ENCODE measurements at places on chromosomes 16 and 17.

- no peak for DNase-seq
These were observed 18.5 kb upstream of the CDH15 start for GRCh38 chr16:89152831-89153700.

DNA sequence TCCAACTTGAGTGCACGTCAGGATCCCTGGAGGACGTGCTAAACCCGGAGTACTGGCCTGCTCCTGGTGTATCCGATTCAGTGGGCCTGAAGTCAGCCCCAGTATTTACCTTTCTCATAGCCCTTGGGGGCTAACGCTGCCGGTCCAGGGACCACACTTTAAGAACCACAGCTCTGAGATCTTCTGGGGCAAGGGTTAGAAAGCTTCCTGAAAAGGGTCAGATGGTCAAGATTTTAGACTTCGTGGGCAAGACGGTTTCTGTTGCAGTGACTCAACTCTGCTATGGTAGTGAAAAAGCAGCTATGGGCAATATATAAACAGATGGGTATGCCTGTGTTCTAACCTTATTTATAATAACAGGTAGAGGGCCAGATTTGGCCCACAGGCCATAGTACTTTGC lies 14.6 kb upstream of the USP10 start:
- DNase-seq = no peak

- no peak for DNase-seq
These were observed 183.6 kb upstream of the RPL38 start for GRCh38 chr17:74019860-74020259.

GRCh38 chr16:4372001-4372577 lies 441 bp downstream of the VASN start:
- DNase-seq = peak; percentile 16

- no peak for DNase-seq
These were observed 156.5 kb downstream of the CHD9 start for GRCh38 chr16:53211253-53211652.

- DNase-seq = no peak
These were observed 4.4 kb downstream of the RNF135 start for GRCh38 chr17:30975042-30975820.

GRCh38 chr16:58501242-58502131 lies 1.5 kb downstream of the NDRG4 start:
- peak; percentile 24 for DNase-seq

DNA sequence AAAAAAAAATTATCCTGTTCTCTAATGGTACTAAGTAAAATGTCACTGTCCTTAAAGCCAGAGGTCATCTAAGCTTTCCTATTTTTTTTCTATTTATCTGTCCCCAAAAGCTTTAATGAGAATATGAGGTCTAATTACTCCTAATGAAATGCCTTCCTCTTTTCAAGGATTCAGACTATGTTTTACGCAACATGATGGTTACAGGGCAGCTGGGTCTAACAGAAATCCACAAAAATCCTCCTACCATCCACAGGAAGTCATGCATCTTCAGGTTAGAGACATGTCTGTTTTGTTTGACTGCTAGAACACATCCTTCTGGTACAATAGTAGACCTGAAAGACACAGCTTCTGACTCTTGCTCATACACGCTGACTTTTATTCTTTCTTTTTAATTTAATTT lies 29.7 kb upstream of the NSRP1 start:
- no peak for DNase-seq

DNA sequence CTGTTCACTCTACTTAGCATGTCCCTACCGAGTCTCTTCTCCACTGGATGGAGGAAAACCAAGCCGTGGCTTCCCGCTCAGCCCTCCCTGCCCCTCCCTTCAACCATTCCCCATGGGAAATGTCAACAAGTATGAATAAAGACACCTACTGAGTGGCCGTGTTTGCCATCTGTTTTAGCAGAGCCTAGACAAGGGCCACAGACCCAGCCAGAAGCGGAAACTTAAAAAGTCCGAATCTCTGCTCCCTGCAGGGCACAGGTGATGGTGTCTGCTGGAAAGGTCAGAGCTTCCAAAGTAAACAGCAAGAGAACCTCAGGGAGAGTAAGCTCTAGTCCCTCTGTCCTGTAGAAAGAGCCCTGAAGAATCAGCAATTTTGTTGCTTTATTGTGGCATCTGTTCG lies 2.8 kb upstream of the LPCAT2 start:
- DNase-seq = no peak

DNA sequence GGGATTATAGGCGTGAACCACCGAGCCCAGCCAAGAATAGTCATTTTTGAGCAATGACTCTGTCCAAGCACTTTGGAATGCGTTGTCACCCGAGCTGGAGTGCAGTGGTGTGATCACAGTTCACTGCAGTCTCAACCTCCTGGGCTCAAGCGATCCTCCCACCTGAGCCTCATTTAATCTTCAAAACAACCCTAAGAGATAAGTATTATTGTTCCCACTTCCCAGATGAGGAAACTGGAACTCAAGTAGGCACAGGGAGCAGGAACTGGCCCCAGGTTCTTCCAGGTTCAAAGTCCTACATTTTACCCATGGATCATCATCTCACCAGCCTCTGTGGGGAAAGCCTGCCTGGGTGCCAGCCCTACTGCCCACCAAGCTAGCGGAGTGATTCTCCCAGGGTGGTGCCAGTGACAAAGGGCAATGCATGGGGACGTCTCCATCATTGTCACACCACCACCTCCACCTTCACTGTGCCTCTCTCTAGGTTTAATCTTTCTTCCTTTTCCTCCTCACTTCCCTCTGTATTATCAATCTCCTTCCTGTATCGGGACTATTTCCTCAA lies 11.3 kb upstream of the RNF157 start:
- DNase-seq = no peak

- no peak for DNase-seq
These were observed 878 bp downstream of the DLG4 start for GRCh38 chr17:7218758-7219157.

GRCh38 chr17:28828294-28829040 lies 14.1 kb downstream of the FAM222B start:
- DNase-seq = no peak

DNA sequence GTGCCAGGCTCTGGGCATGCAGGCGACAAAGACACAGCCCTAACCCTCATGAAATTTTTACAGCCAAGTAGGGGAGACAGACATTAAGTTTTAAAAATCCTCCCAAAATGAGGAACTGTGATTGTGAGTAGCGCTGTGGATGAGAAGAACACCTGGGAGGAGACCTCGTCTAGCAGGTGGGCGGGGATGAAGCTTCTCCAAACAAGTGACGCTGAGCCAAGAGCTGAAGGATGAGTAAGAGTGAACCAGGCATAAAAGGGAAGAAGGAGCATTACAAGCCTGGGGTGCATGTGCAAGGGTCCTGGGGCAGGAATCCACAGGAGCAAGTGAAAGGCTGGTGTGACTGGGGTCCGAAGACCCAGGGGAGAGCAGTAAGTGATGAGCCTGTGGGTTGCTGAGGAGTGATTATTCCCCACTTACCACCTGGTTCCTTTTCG lies 149.4 kb upstream of the HS3ST2 start:
- no peak for DNase-seq
